Stimulated activated CD8-positive, alpha-beta memory T cell treated with anti-CD3 and anti-CD28 coated beads, Interleukin-2, amount 100 ng/mL, for 1 hour (primary cell): ENCODE measurements at places on chromosomes 6 and 20.

- DNase-seq = no peak
Measured at GRCh38 chr6:33380272-33380981, 11.2 kb upstream of the KIFC1 start.

- no peak for DNase-seq
Measured at GRCh38 chr6:2209226-2209809, 36.1 kb downstream of the GMDS start.

DNA sequence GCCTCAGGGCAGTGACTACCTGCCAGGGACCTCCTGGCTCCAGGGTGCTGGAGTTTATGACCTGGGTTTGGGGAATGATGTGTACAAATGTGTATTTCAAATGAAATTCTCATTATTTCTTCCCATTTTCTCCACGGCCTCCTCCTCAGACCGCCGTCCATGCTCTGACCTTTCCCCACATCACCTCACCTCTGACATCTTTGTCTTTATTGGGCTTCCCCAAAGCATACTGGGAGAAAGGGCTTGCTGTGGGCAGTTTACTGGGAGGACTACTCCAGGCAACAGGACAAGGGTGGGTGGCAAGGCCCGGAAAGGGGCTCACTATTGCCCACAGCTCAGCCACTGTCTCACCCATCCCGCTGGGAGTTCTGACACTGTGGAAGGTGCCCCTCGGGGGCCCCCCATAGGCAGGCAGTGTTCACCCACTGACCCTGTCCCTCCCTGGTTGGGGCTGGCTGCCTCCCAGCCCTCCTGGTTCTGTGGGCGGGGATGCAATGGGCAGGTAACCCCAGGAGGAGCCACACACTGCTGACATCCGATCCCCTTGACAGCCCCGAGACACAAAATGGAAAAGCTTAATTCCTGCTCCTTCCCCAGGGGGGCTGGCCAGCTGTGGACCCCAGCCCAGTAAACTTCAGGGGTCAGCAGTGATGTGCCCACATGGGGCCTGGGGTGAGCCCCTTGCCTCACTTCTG, 39.8 kb upstream of the CST7 start:
- DNase-seq = no peak

- DNase-seq = no peak
Measured at GRCh38 chr6:15521582-15521981, 141.2 kb downstream of the DTNBP1 start.

GRCh38 chr6:11609324-11610071, 71.9 kb downstream of the TMEM170B start:
- DNase-seq = no peak

- DNase-seq = no peak
Measured at GRCh38 chr20:47660983-47661700, 124.1 kb downstream of the SULF2 start.

DNA sequence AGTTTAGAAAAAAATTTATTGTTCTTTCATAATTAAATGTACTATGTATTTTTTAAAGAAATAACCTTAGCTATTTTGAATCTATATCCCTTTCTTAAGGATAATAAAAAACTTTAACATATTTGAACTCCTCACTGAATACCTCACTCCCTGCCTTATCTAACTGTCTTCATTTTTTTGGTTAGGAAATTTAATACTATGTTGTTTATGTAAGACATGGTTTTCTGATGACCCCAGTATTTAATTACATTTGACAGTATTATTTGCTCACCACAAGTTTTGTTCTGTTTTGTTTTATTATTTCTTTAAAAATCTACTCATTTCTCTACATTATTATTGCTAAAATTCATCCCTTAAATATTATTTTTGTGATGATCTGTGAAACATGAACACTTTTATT, 394.4 kb upstream of the ADGRB3 start:
- no peak for DNase-seq

- no peak for DNase-seq
Measured at GRCh38 chr6:37686111-37686510, 11.6 kb downstream of the MDGA1 start.

DNA sequence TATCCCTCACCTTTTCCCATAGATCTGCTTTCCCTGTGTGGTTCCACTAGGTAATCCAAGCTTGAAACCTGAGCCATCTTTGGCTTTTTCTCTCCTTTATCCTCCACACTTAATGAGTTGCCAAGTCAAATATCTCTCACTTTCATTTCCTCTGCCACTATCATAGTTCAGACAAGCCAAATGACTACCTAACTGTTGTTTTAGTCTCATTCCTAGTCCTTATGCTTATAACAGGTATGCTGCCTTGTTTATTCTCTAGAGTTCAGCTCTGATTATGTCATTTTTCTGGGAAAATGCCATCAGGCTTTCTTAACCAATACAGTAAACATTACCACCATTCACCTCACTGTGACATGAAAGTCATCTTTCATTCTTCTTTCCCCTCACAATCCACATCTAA, 6.5 kb downstream of the EFHC1 start:
- no peak for DNase-seq

- peak; percentile 53 for DNase-seq
Measured at GRCh38 chr6:118810420-118811027, 83.4 kb upstream of the ASF1A start.

GRCh38 chr6:142802124-142802523, 142.9 kb downstream of the HIVEP2 start:
- DNase-seq = no peak

GRCh38 chr6:167236239-167236571, 54.9 kb upstream of the UNC93A start:
- no peak for DNase-seq

DNA sequence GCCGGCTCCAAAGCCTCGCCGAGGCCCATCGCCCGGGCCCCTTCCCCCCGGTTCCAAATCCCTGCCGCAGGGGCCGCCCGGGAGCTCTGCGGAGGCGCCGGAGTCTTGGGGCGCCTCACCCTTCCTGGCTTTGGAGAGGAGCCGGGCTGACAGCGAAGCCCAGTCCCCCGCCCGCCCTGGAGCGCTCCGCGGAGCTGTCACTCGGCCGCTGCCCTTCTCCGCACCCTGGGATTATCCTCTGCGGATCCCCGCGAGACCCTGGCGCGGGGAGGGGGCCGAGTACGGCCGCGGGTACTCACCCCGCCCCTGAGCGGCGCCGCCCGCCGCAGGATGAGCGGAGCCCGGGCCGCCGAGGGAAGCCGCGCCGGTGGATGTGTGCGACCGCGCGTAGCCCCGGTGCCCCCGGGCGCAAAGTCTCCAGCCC, 343 bp downstream of the SNAP91 start:
- DNase-seq = no peak

DNA sequence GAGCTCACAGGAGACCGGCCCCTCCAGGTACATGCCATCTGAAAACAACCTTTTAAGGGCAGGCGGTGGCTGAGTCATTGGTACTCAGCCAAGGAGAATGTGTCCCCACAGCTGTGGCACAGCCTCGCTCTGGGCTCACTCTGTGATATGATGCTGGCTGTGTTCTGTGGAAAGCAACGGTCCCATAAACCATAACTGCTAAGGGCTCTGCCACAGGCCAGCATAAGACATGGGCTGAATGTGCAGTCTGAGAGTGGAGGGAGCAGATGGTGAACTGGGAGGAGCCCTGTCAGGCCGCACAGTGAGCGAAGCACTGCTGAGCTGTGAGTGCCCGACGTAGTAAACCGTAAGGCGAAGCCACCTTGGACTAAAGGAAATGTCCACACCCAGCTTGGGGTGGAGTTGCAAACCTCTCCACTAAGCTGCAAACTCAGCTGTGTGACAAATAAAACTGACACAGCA, 375.8 kb downstream of the THBS2 start:
- DNase-seq = no peak

DNA sequence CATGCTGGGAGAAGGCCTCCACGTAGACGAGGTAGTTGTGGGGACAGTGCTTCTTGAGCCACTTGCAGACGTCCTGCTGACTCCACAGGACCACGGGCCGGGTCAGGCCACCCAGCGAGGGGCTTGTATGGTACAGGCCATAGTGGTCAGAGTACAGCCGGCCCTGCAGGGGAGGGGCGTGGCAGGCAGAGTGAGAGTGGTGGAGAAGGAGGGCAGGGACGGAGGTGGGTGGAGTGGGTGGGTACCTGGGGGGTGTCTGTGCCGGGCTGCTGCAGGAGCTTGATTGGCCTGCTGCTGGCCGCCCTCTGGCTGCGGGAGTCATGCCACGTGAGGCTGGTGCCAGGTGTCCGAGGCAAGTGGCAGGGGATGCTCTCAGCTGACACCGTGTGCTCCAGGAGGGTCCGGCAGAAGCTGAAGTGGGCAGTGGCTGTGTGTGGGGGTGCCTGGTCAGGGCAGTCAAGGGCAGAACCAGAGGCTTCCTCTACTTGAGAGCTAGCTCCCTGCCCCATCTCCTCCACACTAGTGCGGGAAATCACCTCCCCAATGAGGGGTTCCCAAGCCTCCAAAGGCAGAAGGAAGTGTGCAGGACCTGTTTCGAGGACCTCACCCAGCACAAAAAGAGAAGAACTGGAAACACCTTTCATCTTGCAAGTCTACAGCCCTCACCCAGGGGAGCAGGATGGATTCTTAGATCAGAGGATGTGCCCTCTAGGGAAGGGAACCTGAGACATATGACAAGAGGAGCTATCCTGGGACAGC, 2.3 kb downstream of the SAMD10 start:
- DNase-seq = no peak

DNA sequence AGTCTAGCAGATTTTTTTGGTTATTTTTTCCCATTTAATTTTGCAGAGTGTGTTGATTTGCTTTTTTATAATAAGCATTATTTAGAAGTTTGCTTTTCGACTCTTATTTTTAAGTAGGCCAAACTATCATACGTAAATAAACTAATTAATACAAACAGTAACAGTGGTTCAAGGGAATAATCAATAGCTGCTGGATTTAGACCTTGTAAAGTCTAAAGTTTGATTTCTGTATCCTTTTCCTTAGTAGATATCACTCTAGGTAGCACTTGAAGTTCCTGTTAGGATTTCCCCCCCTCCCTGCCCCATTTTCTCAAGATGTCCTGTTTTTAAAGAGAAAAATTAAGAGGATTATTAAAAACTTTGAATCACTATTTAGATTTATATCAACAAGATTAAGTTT, 136.1 kb downstream of the B3GAT2 start:
- no peak for DNase-seq

GRCh38 chr6:26118999-26119398, 31.8 kb downstream of the HFE start:
- no peak for DNase-seq

GRCh38 chr6:53284901-53285300, 63.8 kb downstream of the ELOVL5 start:
- no peak for DNase-seq

- DNase-seq = peak; percentile 20
Measured at GRCh38 chr6:34143884-34144580, 1.9 kb downstream of the GRM4 start.
